ENCODE measurements at places on chromosomes 2 and 18. TPM values are rescaled to one million over a fixed set of nuclear protein-coding genes. Genes with fewer than 3 reads are reported as not detected.

- DNase-seq = no peak
Measured at GRCh38 chr2:148096012-148096411, 75.1 kb downstream of the MBD5 start.

GRCh38 chr2:31031132-31031706 is 107.0 kb downstream of the GALNT14 start:
- no peak for DNase-seq

DNA sequence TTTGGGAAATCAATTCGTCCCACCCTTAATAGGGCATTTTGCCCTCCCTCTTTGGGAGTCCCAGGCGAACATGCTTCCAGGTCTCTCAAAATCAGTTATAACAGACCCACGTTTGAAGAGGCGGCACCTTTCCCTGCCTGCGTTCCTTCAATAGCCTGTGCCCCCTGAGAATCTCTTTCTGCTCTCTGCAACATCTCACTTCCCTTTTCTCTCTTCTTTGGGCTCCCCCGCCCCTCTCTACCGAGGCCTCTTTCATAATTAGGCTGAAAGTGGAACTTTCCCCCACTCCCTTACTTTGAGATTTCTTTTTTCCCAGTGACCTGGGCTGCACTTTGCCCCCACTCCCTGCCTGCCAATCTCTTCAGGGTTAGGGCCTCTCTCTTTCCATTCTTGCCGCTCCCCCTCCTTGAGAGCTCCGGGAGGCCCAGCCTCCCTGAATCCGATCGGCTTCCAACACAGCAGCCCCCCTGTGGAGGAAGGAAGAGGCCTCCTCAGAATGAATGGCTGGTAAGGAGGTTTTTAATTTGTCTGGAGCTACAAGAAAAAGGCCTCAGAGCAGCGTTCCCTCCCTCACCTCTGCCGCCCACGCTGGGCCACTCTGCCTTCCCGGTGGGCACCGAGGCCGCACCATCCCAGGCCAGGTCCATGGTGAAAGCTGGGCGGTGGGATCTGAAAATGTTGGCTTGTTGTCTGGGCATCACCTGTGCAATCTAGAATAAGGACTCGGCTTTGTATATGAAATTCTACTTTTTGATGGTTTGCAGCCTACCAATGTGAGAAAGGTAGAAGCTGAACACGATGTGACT is 162.6 kb upstream of the SIX3 start:
- no peak for DNase-seq

DNA sequence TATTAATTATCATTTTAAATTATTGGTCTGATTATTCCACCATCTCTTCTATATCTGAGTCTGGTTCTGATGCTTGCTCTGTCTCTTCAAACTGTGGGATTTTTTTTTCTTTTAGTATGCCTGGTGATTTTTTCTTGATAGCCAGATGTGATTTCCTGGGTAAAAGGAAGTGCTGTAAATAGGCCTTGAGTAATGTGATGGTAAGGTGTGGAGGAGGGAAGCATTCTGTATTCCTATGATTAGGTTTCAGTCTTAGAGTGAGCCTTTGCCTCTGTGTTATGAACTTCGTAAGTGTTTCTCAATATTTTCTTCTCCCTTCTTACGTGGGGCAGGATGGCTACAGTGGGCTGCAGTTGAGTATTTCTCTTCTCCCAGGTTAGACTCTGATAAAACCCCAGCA is 103.0 kb downstream of the EHBP1 start:
- no peak for DNase-seq

DNA sequence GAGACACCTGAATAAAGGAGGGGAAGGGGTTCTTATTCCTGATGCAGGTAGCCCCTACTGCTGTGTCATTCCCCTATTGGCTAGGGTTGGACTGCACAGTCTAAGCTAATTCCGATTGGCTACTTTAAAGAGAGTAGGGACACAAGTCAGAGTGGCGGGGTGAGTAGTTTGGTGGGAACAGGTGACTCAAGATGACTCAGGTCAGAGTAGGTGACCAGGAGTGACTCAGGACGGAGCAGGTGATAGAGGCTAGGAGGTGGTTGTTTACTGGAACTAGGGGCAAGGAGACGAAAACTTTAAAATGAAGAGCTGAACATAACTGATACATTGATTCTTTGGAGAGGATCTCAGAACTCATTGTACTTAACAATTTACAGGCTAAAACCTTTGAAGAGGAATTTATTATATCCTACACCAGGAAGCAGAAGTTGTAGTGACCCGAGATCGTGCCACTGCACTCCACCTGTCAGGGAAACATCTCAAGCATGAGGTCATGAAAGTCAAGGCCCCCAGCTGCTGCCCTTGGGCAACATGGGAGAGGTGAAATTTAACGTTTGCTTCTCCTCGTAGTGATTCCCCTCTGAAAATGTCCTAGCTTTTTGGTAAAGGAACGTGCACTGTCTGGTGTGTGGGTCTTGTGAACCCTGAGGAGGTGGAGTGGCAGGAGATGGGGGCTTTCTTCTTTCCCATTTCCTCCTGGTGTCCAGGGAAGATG is 4.5 kb upstream of the CYP27A1 start:
- no peak for DNase-seq

DNA sequence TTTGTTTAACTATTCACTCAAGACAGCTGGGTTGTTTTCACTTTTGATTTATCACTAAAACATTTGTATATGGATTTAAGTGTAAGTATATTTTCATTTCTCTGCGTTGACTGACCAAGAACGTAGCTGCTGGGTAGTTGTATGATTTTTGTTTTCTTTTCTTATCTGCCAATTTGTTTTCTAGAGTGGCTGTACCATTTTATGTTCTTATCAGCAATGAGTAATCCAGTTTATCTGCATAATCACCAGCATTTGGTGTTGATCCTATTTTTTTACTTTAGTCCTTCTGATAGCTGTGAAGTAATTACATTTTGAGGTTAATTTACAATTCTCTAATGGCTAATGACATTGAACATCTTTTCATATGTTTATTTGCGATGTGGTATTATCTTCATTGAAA is 1178.4 kb upstream of the TMEFF2 start:
- no peak for DNase-seq

DNA sequence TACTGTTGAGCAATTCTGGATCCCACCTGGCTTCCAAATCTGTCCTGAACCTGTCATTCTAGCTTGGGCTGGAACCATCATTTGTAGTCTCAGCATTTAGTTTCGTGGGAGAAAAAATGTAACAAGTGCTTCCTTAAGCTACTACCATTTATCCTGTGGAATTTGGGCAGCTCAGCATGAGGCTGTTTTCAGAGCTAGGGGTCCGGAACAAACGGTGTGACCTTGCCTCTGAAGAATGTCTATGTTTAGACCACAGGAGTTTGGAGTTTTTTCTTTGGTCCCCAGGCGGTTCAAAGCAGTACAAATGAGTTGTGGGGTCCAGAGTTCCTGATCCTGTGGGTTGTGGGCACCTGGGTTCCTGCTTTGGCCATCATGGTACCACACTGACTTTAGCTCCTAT is 59.1 kb upstream of the TMEM178A start:
- no peak for DNase-seq

DNA sequence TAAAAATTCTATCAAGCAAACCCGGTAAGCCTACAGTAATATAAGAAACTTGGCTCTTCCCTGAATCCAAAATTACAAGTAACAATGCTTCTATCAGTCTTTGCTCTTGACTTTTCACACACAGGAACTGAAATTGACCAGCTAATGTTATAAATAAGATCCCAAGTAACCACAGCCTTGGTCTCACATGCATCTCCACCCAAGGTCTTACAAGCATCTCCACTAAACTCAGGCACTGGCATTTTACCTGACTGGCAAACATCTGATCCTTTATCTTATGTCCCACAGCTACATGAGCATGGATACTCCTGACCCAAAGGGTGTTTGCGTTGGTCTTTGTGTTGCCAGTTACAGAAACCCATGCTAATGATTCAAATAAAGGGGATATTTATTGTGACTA is 302.3 kb upstream of the EPHA4 start:
- no peak for DNase-seq

GRCh38 chr18:76571689-76572088 is 76.6 kb upstream of the ZNF516 start:
- DNase-seq = no peak

Gene ZFP36L2
- 123 TPM for total RNA-seq

Gene TUBB6
- 288 TPM for total RNA-seq

Gene ANKRD36C
- total RNA-seq = 36.0 TPM

Gene GREB1L
- 3.3 TPM for total RNA-seq

Gene GPAT2
- total RNA-seq = 6.0 TPM

Gene ANKRD30B
- not detected for total RNA-seq

Gene APCDD1
- 38.5 TPM for total RNA-seq
